Caki2 (cell line): ENCODE measurements at places on chromosomes 16 and 17.

GRCh38 chr16:4654011-4654963 is 29.7 kb downstream of the MGRN1 start:
- DNase-seq, result peak; percentile 84

- DNase-seq, result no peak
Measured at GRCh38 chr16:65936096-65936495, 430.4 kb upstream of the CDH5 start.

GRCh38 chr17:80842456-80843013 is 149.1 kb upstream of the CHMP6 start:
- no peak for DNase-seq

- no peak for DNase-seq
Measured at GRCh38 chr16:59854846-59855439, 1120.8 kb upstream of the GOT2 start.

- DNase-seq, result no peak
Measured at GRCh38 chr17:37338847-37339246, 36.9 kb upstream of the C17orf78 start.

DNA sequence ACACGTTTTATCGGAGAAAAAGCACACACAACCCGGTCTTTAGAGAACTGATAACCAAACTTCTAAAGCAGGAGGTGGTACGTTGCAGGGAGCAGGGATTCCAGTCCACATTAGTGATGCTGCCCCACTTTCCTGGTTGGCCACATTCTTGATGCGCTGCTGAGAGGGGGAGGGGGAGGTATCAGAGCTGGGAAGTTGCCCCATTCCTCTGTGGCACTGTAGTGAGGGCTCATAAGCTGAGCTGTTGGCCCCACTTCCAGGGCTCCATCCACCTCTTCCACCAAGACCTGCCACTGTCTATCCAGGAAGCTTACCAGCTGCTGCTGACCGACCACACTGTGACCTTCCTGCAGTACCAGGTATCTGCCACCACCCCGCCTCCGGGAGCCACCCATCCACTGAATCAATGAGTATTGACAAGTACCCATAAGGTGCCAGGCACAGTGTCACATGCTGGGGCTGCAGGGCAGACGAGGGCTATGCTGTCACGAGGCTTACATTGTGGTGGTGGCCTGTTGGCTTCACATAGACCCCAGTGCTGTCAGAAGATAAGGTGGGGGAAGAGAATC is 1.1 kb downstream of the TSEN54 start:
- no peak for DNase-seq

DNA sequence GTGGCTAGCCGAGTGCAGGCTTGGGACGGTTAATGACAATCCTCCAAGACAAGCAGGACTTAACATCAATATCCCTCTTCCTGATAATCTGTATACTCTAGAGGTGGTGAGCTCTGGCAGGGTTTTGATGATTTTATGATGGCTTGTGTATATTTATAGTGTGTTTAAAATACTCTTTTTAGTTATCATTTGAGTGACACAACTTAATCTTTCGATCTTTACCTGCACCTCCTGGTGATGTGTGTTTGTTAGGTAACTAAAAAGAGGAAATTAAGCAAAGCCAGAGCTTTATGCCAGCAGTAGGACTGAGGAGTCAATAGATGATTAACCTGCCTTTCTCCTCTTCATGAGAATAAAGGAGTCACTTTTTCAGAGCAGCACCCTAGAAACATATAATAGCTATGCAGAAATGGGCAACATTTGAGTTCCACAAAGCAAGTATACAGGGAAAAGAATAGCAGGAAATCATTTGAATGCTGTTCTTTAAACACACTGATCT is 210.5 kb downstream of the IRX3 start:
- DNase-seq, result no peak

DNA sequence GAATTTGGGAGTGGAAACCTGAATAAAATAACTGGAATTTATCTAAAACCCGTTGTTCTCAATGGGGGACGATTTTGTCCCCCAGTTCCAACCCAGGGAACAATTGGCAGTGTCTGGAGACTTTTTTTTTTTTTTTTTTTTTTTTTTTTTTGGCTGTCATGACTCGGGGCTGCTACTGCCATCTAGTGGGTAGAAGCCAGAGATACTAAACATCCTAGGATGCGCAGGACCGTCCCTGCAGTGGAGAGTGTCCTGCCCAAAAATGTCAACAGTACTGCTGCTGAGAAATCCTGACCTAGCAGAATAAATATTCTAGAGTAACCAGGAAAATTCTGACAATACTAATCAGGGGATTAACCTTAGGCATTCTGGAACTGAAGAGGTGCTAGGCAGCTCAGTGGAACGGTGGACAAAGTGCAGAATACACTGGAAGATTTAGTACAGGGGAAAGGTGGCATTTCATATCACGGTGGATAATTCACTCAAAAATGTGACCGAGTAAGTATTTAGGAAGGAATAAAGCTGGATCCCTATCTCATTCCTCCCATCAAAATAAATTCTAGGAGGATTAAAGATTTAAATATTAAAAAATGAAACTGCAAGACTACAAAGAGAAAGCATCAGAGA is 107.6 kb downstream of the SPECC1 start:
- peak; percentile 56 for DNase-seq
